ENCODE measurements at places on chromosomes 6 and 20. TPM values are rescaled to one million over a fixed set of nuclear protein-coding genes. Genes with fewer than 3 reads are reported as not detected.

DNA sequence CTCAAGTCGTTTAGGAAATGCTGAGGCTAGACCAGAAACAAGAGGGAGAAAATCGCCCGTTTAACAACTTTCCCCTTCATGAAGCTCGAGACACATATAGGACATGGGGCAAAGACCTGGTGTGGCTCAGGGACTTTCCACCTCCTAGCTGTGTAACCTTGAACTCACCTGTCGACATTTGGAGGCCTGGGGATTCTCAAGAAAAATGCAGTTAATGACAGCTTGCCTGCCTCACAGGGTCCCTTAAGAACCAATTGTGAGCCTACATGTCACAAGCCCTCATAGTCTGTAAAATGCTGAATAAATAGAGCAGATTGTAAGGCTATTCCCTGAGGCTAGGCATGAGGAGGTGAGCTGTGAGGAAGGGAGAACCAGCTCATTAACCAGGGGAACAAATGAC is 35.1 kb downstream of the MGME1 start:
- no peak for DNase-seq

DNA sequence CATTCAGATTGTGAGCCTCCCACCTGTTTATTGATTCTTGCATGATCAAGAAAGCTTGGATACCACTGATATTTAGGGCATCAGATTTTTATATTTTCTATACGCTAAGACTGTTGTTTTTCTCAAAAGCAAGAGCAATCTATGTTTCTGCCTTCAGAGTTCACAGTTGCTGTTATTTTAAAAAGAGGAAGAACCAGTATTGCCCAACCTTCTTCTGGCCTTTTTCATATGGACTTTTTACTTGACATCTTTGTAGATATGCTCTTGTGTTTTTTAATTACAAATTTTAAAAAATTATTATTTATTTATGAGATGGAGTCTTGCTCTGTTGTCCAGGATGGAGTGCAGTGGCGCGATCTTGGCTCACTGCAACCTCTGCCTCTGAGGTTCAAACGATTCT is 28.9 kb downstream of the SLC17A5 start:
- no peak for DNase-seq

DNA sequence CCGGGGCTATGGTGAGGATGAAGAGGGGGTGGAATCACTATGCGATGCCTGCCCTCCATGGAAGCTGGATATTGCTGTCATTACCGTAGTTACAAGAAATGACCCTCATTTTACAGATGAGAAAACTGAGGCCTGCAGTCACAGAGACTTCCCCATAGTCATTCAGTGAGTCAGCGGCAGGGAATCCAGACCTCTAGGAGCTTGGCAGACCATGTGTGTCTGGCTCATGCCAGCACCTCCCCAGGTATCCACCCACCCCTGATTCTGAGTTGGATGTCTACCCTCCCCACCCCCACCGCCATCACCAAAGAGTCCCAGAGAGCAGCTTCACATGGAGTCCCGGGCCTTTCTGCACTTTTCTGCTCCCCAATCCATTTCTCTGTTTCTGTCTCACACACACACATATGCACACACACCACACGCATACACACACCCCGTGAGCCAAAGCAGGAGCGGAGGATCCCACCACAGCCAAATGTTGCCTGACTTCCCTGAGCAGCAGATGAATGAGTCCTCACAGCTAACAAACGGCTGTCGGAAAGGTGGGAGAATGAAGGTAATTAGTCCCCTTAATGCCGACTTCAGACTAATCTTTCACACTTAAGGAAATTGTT is 24.8 kb downstream of the CDH22 start:
- no peak for DNase-seq

- DNase-seq, result no peak
Measured at GRCh38 chr20:25289886-25290597, 42.2 kb downstream of the PYGB start.

TREML1 gene
- total RNA-seq, result not detected

GRCh38 chr20:2469991-2470422 is 582 bp downstream of the SNRPB start:
- peak; percentile 41 for DNase-seq

DNA sequence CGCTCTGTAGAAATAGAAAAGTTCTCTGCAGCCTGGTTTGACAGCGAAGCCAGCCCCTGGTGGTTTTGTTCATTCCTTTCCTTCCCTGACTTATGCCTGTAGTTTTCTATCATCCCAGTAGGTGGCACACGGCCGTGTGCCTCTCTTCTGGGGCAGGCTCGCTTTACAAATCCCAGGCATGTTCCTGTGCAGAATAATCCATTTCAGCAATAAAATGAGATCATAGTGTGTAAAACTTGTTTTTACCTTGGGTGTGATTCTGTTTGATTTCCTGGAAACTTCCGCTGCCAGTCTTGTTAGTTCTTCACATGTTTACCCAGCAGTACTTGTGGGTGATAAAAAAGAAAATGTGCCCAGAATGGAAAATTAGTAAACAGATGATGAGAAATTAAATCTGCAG is 7.4 kb upstream of the INSM1 start:
- DNase-seq, result peak; percentile 78

FAM184A gene
- total RNA-seq, result not detected

DNA sequence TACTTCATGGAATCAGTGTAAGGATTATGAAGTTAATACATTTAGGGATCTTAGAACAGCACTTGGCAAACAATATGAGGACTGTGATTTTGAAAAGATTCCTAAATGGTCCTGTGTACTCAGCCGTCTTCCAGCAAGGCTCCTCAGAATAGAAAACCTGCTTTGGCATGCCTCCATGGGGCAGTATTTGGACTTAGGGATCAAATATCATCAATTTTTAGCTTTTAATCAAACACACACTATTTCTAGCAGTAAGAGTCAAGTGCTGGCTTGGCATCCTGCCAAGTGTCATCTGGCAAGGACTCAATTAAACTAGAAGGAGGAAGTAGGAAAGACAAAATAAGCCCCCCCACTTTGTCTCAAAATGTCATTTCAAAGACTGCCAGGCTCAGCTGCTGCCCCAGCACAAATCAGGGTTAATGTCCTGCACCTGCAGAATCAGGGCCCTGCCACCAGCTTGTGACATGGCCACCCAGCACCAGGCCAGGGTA is 40.8 kb downstream of the IYD start:
- peak; percentile 71 for DNase-seq

- DNase-seq, result no peak
Measured at GRCh38 chr6:169975701-169976100, 224.3 kb downstream of the ERMARD start.

GRCh38 chr6:159490298-159490937 is 202.6 kb downstream of the SOD2 start:
- DNase-seq, result peak; percentile 7

TBC1D7 gene
- total RNA-seq, result 12.9 TPM

DNA sequence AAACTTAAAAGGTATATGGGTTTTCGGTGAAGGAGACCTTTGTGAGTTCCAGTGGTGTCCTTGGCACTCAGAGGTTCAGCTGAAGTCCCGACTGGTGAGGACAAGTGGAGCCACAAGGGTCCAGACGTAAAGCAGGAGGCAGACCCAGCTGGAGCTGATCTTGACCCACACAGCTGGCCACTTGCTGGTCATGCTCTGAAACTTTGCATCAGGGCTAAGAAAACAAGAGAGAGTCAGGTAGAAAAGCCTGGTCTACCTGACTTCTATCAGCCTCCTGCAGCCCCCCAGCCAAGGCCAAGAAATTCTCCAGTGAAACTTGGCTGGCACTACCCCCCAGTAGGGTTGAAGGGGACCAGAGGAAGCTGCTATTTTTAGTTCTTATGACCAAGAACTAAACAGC is 21.6 kb downstream of the SERINC3 start:
- DNase-seq, result no peak

DNA sequence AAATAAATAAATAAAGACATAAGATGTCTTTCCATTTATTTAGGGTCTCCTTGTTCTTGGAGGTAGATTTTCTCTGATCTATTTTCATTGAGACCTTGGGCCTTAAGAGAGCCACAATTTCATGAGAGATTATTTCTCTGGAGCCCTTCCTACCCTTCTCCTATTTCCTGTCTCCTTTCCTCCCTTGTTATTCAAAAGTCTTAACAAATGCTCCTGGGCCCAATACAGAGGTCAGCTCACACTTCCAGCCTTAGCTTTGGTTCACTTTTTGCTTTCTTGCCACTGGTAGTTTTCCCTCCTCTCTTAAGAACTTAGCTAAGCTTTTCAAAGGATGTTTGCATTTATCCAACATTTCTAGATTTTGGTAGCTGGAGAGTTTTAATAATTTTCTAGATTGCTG is 44.0 kb downstream of the PTPRA start:
- no peak for DNase-seq

LY6G6C gene
- total RNA-seq, result not detected

GRCh38 chr6:21537637-21538036 is 55.9 kb upstream of the SOX4 start:
- DNase-seq, result no peak

CTSZ gene
- total RNA-seq, result 420 TPM

GRCh38 chr6:44245912-44246662 is 814 bp upstream of the HSP90AB1 start:
- peak; percentile 81 for DNase-seq

All from HT-29 (cell line).